ENCODE measurements at places on chromosomes 5 and 9.

DNA sequence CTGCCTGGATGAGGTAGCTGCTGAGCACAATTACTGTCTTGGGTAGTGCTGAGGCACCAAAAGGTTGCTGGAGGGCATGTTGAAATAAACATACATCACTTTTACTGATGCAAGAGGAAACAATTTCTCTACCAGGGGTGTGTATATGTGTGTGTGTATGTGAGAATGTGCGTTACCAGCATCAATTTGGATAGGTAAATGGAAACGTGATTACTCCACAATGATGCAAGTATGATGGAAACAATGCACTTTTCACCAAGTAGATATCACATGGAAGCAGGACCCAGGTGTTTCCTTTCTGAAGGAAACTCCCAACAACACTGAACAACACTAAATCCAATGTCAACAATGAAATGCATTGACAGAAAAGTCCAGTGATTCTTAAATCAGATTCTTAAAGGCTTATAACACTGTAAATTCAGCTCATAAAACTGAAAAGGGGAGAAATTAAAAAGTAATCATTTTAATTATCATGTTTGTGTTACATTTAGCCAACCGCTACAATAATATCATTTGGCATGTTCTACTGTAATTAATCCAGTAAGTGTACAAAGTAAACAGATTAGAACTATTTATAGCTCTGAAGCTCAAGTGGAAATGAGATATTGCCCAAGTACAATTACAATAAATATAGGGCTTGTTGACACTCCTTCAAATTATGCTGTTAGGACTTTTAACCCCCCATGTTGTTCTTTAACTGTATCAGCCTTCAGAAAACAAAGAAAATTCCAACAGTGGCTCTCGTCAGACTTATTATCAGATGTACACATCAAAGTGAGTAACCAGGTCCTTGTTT lies 25.3 kb downstream of the YIPF5 start:
- no peak for DNase-seq

- no peak for DNase-seq
Measured at GRCh38 chr5:164651546-164652275, 1146.3 kb downstream of the MAT2B start.

- no peak for DNase-seq
Measured at GRCh38 chr5:59126708-59127573, 544.1 kb downstream of the RAB3C start.

DNA sequence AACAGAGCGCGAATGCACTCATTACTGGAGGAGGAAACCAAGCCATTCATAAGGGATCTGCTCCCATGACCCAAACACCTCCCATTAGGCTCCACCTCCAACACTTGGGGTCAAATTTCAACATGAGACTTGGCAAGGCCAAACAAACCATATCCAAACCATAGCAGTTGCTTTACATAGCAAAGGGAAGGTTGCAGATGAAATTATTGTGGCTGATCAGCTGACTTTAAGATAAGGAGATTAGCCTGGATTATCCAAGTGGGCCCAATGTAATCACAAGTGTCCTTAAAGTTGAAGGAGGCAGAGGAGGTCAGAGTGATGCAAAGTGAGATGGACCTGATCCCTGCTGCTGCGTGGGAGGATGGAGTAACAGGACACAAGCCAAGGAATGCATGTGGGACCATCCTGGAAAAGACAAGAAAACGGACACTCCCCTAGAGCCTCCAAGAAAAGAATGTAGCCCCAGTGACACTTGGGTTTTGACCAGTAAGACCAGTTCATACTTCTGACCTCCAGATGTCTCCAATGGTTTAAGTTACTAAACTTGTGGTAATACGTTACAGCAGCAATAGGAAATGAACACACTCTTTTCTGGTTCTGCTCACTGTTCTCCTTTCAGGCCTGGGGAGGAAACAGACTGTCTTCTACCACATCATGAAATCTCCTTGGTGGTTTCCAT lies 167.3 kb downstream of the GNAQ start:
- DNase-seq: no peak

DNA sequence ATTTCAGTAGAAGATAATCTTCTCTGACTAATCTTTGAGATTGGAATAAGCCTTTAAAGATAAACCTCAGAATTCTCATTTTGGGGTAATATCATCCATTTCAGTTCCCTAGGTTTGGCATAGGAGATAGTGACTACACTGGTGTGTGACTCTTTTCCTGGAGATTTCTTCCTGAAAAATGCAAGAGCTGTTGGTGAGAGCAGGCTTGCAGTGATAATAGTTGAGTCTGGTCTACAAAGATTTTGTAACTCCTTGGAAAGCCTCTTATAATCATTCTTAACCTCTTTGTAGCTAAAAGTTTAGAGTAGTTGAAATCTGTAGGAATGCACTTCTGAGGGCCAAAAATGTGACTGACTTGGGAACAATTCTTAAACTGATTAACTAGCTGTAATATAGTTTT lies 23.4 kb downstream of the RANBP17 start:
- no peak for DNase-seq

DNA sequence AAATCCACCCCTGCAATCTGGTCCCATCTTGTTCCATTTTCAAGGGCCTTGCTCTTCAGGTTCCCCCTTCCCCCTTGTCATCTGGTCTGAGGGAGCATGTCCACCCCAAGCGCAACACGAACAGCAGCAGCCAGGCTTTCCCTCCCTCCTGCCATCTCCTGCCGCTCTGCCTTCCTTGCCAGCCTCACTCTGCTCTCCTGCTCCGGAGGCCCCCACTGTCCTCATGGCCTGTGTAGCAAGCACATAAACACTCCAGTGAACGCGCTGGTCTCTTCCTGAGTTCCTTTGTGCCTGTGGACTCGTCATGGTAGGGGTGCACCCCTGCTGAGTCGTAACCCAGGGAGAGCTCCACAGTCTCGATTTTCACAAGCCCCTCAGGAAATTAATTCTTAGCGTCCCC lies 29.9 kb downstream of the TENT4A start:
- no peak for DNase-seq

DNA sequence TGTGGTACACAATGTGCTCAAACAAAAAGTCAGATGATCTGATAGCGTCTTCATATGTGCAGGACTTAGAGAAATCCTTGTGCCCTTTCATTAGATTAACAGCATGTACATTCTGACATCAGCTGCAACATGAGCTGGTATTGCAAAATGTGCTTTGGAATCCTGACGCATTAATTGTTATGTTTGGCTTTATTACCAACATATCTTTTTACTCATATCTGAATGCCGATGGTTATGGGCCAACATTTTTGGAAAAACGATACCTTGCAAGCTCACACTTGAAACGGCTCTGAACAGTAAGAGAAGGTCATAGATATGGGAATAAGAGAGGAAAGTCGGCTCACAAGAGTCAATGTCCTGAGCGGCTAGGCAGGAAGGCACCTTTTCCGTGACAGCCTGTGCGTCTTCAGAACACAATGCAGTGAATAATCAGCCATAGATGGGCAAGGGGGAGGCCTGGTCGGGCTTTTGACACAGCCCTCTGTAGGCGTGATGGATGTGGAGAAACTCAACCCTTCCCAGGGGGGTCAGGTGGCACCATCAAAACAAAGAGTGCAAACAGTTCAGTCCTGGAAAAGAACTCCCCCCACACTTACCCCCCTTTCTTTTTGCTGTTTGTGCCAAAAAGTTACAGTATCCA lies 36.4 kb upstream of the GAS1 start:
- peak; percentile 50 for DNase-seq

GRCh38 chr5:14268738-14269137 lies 125.6 kb downstream of the TRIO start:
- no peak for DNase-seq

DNA sequence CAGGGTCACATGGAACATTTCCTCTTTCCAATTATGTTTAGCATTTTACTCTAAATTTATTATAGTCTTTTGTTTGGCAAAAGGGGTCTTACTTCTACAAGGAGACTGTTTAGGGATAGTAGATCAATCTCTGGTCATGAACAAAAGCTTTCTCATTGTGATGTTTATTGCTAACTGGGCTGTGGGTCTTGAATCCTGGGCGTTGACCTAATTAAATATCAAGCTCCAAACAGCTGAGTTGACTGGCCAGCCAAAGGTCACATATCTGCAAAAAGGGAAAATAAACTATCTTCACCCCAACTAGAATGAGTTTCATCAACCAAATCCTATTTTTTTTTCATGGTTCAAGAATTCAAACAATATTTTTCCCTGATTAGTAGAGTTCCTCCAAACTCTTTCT lies 245.4 kb upstream of the TUT7 start:
- DNase-seq: no peak

GRCh38 chr9:129473523-129474244 lies 147.2 kb downstream of the C9orf50 start:
- no peak for DNase-seq

- no peak for DNase-seq
Measured at GRCh38 chr5:19739671-19740070, 248.3 kb downstream of the CDH18 start.

GRCh38 chr5:123471385-123471784 lies 40.6 kb upstream of the CSNK1G3 start:
- no peak for DNase-seq

GRCh38 chr5:36948041-36948440 lies 71.5 kb downstream of the NIPBL start:
- DNase-seq: no peak

GRCh38 chr9:89387197-89387849 lies 69.0 kb downstream of the SECISBP2 start:
- no peak for DNase-seq

DNA sequence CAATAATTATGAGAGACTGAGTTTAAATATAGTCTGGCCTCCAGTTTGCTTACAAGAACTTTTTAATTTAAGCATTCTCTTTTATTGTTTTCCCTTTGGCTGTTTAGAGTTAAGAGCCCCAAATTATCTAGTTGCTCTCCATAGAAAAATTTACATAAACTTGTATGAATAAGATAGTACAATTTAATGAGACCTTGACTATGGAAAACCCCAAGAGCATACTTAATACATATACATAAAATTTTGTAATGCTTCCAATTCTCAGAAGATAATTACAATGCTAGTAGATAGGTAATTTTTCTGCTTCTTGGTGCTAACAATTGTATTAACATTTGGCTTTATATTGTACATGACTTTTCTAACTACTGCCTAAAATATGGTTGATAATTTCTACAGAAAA lies 20.3 kb upstream of the MSH3 start:
- no peak for DNase-seq

DNA sequence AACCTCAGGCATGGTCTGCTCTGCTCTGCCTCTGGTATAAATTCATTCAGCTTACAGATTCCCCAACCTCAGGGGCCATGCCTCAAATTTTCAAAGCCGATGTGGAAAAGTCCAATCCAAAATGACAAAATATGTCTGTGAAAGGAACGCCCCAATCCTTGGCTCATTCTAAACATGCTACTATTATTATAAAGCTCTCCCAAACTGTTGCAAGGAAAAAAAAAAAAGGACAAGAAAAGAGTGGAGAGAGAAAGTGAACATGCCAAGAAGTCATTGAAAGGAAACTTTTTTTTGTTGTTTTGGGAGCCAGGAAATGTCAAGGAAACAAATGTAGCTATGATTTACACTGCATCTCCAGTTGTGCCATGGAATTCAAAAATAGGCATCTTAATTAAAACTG lies 3.8 kb downstream of the COL23A1 start:
- no peak for DNase-seq

GRCh38 chr5:142716963-142717362 lies 31.1 kb upstream of the FGF1 start:
- DNase-seq: peak; percentile 59

GRCh38 chr5:33999978-34000377 lies 7.9 kb downstream of the AMACR start:
- DNase-seq: no peak

DNA sequence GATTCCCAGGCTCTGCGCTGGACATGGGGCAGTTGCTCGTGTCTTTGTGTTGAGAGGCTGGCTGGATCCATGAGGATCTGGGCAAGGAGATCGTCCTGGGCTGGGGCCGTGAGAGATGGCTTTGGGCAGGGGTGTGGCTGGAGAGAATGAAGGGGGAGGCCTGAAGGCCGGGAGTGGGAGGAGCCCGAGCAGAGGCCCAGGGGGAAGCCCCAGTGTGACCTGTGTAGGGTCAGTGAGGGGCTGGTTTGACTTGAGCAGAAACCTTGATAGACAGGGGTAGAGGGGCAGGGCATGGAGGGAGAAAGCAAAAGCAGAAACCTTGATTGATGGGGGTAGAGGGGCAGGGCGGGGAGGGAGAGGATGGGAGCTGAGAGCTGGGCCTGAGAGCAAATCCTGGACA lies 54.4 kb upstream of the ASS1 start:
- DNase-seq: peak; percentile 42

- no peak for DNase-seq
Measured at GRCh38 chr9:37995961-37996818, 72.8 kb downstream of the SHB start.

- DNase-seq: no peak
Measured at GRCh38 chr5:27318701-27319100, 280.3 kb upstream of the CDH9 start.

DNA sequence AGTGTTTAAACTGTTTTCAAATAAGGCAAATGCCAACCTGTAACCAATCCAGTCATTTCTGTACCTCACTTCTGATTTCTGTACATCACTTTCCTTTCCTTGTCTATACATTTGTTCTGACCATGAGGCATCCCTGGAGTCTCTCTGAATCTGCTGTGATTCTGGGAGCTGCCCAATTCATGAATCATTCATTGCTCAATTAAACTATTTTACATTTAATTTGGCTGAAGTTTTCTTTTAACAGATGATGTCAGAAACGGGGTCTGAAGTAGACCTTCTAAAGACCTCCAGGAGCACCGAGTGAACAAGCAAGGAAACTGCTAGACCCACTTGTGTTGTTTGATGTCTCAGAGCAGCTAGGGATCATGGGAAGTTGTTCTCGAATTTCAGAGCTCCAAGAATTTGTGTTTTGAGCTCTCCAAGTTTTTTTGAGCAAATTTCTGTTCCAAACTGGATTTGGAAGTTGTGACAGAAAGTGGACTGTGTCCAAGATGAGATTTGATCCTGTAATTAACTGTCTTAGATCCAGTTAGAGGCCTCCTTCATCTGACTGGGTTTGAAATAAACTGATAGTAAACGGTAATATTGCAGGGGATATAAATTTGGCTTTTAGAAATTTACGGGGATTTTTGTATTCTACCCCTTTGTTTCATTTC lies 490.8 kb upstream of the ST8SIA4 start:
- no peak for DNase-seq

DNA sequence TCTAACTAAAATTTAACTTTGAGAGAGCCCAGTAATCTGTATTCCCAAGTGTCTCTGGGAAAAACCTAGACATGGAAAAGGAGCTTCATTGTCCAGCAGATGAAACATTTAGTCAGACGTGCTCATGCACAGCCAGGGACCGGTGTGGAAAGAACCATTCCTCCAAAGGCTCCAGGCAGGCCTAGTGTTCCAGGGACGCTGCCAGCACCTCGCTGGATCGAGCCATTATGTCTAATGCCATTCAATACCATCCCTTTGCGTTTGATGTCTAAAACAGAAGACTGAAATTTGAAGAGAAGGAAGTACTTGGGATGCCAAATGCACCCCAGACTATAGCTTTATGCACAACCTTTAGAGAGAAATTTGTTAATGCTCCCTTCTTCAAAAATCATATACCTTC lies 1.4 kb upstream of the CHSY3 start:
- no peak for DNase-seq
